ENCODE measurements at places on chromosomes 2 and 18.

- DNase-seq = no peak
Observed at GRCh38 chr2:120465012-120465700, 119.2 kb downstream of the INHBB start.

- no peak for DNase-seq
Observed at GRCh38 chr2:221422516-221423209, 149.4 kb downstream of the EPHA4 start.

GRCh38 chr18:44887227-44887631, 206.5 kb downstream of the SETBP1 start:
- DNase-seq = no peak

GRCh38 chr2:169661265-169661664, 32.9 kb downstream of the CFAP210 start:
- no peak for DNase-seq

DNA sequence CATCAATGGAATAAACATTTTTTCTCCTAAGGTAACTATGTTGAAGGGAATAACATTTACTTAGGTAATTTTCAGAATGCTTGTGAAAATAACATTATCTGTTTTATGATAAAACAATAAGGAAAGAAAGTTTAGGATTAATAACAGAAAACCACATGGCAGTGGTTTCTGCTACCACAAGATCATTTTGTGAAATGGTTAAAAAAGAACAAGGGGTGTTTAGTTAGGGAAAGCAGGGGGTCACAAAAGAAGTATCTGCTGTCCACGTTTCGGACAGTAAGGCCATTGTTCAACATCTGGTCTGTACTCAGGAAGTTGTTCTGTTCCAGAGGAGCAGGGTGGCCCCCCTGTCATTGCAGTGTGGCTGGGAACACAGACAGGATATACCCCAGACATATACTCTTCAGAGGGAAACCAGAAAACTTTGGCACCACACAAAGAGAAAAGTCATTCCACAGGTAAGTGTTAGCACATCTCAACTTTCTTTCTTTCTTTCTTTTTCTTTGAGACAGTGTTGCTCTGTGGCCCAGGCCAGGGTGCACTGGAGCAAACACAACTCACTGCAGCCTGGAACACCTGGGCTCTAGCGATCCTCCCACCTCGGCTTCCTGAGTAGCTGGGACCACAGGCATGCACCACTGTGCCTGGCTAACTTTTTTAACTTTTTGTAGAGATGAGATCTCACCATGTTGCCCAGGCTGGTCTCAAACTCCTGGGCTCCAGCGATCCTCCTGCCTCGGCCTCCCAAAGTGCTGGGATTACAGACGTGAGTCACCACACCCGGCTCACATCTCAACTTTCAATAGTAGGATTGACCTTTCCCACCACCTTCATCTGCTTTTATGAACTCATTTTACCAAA, 14.8 kb upstream of the ARL5A start:
- DNase-seq = no peak

GRCh38 chr2:221851531-221852045, 279.5 kb upstream of the EPHA4 start:
- no peak for DNase-seq

GRCh38 chr2:24418166-24418841, 58.0 kb upstream of the ITSN2 start:
- no peak for DNase-seq

DNA sequence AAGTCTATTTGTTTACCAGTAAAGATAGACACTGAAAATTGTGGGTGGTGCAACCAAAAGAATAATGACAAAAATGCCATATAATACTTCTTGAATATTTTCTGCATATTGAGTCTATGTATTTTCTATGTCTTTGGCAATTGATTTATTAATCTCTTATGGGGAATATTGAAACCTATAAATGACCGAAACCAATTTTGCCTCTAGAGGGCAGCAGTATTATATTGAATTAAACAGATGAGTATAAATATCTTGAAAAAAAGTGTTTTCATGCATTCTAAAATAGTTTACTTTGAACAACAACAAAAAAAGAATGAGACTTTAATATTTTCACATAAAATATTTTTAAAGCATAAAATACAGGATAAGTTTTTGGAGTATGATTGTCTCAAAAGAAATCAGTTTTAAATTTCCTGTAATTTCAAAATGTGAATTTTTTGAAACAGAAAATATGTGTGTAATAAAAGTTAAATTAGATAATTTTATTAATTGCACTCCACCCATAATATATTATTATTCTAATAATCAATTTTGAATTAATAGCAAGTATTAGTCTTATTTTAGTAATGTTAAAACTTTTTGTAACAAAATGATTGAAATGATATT, 49.9 kb upstream of the CALCRL start:
- DNase-seq = no peak

Measured in AG09319 (cell line).